ENCODE measurements at places on chromosomes 13 and 19. TPM values are rescaled to one million over a fixed set of nuclear protein-coding genes. Genes with fewer than 3 reads are reported as not detected.

ZNF382 gene
- 8.8 TPM for total RNA-seq

SERPINE3 gene
- total RNA-seq, result not detected

GRCh38 chr19:35268536-35269437 is at the start of gene USF2:
USF2 (plus strand) TSS chr19:35268962; CDS start chr19:35269102, 140 bp downstream.
- H3K4me3 ChIP-seq, result peak within 1 kb of the TSS; percentile 93
- DNase-seq, result peak; percentile 60
- peak within 1 kb of the TSS; percentile 91 for H3K27ac ChIP-seq
- H3K4me1 ChIP-seq, result peaks cover 12% of the 10 kb centered on the region
- H3K36me3 ChIP-seq, result peaks cover 50% of the 10 kb centered on the region

- H3K27me3 ChIP-seq, result no peaks in the 10 kb centered on the region
- H3K36me3 ChIP-seq, result no peaks in the 10 kb centered on the region
- DNase-seq, result no peak
- H3K4me3 ChIP-seq, result no peak overlapping the region
Measured at GRCh38 chr13:113433391-113433916, 19.8 kb downstream of the ADPRHL1 start.

SEMA6B gene
- total RNA-seq, result not detected

COMMD6 gene
- 120 TPM for total RNA-seq

GRCh38 chr13:58051807-58052375 is 420.3 kb downstream of the PCDH17 start:
- no peaks in the 10 kb centered on the region for H3K4me1 ChIP-seq
- H3K27ac ChIP-seq, result no peak overlapping the region
- no peak overlapping the region for H3K4me3 ChIP-seq
- no peaks in the 10 kb centered on the region for H3K36me3 ChIP-seq
- no peak for DNase-seq

ZNF57 gene
- total RNA-seq, result 2.7 TPM

SYCN gene
- total RNA-seq, result not detected

- H3K4me3 ChIP-seq, result no peak overlapping the region
- H3K27ac ChIP-seq, result no peak overlapping the region
- H3K36me3 ChIP-seq, result no peaks in the 10 kb centered on the region
- no peaks in the 10 kb centered on the region for H3K4me1 ChIP-seq
Measured at GRCh38 chr13:73242515-73243015, 183.8 kb downstream of the KLF5 start.

RDH8 gene
- not detected for total RNA-seq

- H3K36me3 ChIP-seq, result no peaks in the 10 kb centered on the region
- H3K4me3 ChIP-seq, result no peak overlapping the region
- H3K27ac ChIP-seq, result no peak overlapping the region
- no peaks in the 10 kb centered on the region for H3K27me3 ChIP-seq
- DNase-seq, result no peak
Measured at GRCh38 chr13:111398715-111399299, 78.4 kb downstream of the TEX29 start.

GRCh38 chr19:40718774-40719391 is 2.0 kb downstream of the ITPKC start:
- no peaks in the 10 kb centered on the region for H3K27me3 ChIP-seq
- DNase-seq, result no peak
- peaks cover 49% of the 10 kb centered on the region for H3K4me1 ChIP-seq
- no peak overlapping the region for H3K27ac ChIP-seq
- peak overlapping the region; percentile 94 for H3K4me3 ChIP-seq
- H3K36me3 ChIP-seq, result peaks cover 32% of the 10 kb centered on the region

- no peaks in the 10 kb centered on the region for H3K36me3 ChIP-seq
- DNase-seq, result no peak
- no peaks in the 10 kb centered on the region for H3K4me1 ChIP-seq
- H3K27me3 ChIP-seq, result no peaks in the 10 kb centered on the region
Measured at GRCh38 chr19:13487985-13488384, 18.3 kb downstream of the CACNA1A start.

ZNF880 gene
- total RNA-seq, result 8.1 TPM

DNA sequence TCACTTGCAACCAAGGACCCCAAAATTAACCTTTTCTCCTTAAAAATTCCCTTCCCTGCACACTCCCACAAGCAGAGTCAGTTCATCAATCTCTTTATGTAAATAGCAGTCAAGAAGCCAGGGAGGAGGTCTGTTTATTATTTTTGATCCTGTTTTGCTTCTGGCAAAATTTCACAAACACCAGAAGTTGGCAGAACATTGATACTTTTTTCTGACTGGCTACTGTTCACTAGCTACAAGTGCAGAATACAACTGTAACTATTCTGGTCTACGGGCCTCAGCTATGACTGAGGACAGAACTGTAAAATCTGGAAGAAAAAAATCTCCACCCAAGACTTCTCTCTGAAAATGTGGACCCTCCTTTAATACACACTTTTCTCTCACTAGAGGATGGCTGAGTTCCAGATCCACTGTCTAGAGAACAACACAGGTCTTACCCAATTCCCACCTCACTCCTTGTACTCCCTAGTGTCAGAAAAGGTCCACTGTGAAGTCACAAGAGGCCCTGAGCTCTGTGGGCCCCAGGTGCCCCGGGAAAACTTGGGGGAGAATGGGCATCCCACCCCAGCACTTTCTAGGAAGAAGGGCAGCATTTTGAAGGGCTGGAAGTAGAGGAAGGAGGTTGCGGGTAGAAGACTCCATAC is 14.5 kb downstream of the STARD13 start:
- H3K4me3 ChIP-seq, result no peak overlapping the region
- H3K27ac ChIP-seq, result no peak overlapping the region
- no peaks in the 10 kb centered on the region for H3K4me1 ChIP-seq
- DNase-seq, result no peak
- peaks cover 5% of the 10 kb centered on the region for H3K27me3 ChIP-seq

- no peak for DNase-seq
- no peak overlapping the region for H3K27ac ChIP-seq
- no peaks in the 10 kb centered on the region for H3K4me1 ChIP-seq
- no peaks in the 10 kb centered on the region for H3K36me3 ChIP-seq
Measured at GRCh38 chr13:99738626-99739025, 232.9 kb downstream of the ZIC5 start.

- no peak overlapping the region for H3K4me3 ChIP-seq
- no peaks in the 10 kb centered on the region for H3K4me1 ChIP-seq
- H3K36me3 ChIP-seq, result peaks cover 98% of the 10 kb centered on the region
Measured at GRCh38 chr19:53086949-53087348, 16.3 kb downstream of the ZNF160 start.

- no peaks in the 10 kb centered on the region for H3K4me1 ChIP-seq
- DNase-seq, result no peak
- H3K27me3 ChIP-seq, result no peaks in the 10 kb centered on the region
- no peak overlapping the region for H3K27ac ChIP-seq
- H3K36me3 ChIP-seq, result no peaks in the 10 kb centered on the region
Measured at GRCh38 chr13:58712191-58712590, 1080.6 kb downstream of the PCDH17 start.

- no peak overlapping the region for H3K4me3 ChIP-seq
- H3K27me3 ChIP-seq, result no peaks in the 10 kb centered on the region
- DNase-seq, result no peak
Measured at GRCh38 chr19:2398735-2399305, 28.6 kb downstream of the TIMM13 start.

DNA sequence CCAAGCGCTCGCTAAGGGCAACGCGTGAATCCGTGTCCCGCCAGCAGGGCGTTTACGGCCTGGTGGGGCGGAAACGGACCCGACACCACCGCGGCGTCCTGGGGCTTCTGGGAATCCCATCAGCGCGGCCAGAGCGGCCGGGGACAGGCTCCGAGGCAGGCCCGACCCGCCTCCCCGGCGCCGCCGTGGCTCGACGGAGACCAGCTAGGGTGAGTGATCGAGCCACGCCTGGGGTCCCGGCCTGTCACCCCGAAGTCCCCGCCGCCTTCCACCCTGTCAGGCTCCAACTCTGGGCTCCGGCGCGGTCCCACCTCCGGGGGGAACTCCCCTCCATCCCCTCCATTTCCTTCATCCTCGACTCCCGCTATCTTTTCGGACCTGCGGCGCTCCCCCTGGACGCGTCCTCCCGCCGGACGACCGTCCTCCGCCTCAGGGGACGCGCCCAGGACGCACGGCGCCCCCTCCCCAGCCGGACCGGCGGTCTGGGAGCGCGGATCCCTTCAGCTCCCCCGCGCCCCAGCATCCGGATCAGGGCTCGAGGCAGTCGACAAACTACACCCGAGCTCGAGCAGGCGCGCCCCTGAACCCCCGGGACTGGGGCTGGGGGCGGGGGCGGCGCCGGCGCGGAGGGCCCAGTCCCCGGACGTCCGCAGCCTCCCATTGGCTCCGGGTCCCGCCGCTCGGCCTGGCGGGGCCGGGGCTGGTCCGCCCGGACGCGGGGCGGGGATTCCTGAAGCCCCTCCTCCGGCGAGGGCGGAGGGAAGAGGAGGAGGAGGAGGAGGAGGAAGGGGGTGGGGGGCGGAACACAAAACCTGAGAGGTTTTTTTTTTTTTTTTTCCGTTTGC is 638 bp upstream of the BICRA start:
- peak; percentile 94 for DNase-seq
- H3K4me3 ChIP-seq, result peak overlapping the region; percentile 78
- no peaks in the 10 kb centered on the region for H3K27me3 ChIP-seq
- peaks cover 24% of the 10 kb centered on the region for H3K4me1 ChIP-seq
- peak overlapping the region; percentile 50 for H3K27ac ChIP-seq

THSD1 gene
- 0.39 TPM for total RNA-seq

DNA sequence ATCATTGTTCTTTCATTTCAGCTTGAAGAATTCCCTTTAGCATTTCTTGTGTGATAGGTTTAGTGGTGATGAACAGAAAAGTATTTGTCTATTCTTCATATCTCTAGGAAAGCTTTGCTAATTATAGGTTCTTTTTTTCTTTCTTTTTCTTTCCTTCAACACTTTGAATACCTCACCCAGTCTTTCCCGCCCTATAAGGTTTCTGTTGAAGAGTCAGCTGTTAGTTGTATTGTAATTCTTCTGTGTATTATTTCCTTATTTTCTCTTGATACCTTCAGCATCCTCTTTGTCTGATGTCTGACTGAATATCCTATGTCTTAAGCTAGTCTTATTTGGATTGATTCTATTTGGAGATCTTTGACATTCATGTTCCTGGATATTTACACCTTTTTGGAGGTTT is 1989.4 kb downstream of the PCDH9 start:
- no peaks in the 10 kb centered on the region for H3K4me1 ChIP-seq
- H3K27me3 ChIP-seq, result no peaks in the 10 kb centered on the region
- H3K4me3 ChIP-seq, result no peak overlapping the region
- DNase-seq, result no peak

DNA sequence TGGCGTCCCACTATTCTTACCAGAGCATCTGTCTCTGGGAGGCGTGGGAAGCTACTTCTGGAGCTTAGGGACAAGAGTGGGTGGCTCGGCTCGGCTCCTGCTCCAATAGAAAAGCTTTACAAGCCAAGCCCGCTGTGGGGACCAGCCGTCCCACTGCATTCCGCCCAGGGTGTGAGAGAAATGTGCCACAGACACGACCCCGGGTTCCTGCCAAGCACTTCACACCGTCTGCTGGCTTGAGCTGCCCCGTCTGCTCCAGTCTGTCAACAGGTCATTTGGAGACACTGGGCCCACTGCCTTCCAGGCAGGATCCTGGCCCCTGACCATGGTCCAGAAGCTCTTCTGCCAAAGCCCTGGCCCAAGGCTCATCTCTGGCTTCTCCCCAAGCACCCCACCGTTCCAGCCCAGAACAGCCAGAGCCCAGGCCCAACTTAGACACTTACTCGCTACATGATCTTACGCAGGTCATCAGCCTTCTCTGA is 6.5 kb upstream of the FKRP start:
- H3K4me3 ChIP-seq, result no peak overlapping the region
- peak overlapping the region; percentile 17 for H3K27ac ChIP-seq
- peaks cover 19% of the 10 kb centered on the region for H3K4me1 ChIP-seq

SPRED3 gene
- 3.2 TPM for total RNA-seq

GRCh38 chr19:39727070-39727800 is 10.6 kb downstream of the CLC start:
- no peaks in the 10 kb centered on the region for H3K4me1 ChIP-seq
- H3K27me3 ChIP-seq, result peaks cover 30% of the 10 kb centered on the region
- no peak overlapping the region for H3K27ac ChIP-seq

All from activated T-helper 2 cell treated with anti-CD3 and anti-CD28 coated beads, Interferon-gamma antibody, Interleukin-2, Interleukin-4, amounts not matched to agents 10 μg/mL and 5 μg/mL and 100 μg/mL, durations not matched to agents 14 hours and 24 hours and 36 hours (primary cell).